NAMALWA (cell line): ENCODE measurements at places on chromosomes 16 and 17.

DNA sequence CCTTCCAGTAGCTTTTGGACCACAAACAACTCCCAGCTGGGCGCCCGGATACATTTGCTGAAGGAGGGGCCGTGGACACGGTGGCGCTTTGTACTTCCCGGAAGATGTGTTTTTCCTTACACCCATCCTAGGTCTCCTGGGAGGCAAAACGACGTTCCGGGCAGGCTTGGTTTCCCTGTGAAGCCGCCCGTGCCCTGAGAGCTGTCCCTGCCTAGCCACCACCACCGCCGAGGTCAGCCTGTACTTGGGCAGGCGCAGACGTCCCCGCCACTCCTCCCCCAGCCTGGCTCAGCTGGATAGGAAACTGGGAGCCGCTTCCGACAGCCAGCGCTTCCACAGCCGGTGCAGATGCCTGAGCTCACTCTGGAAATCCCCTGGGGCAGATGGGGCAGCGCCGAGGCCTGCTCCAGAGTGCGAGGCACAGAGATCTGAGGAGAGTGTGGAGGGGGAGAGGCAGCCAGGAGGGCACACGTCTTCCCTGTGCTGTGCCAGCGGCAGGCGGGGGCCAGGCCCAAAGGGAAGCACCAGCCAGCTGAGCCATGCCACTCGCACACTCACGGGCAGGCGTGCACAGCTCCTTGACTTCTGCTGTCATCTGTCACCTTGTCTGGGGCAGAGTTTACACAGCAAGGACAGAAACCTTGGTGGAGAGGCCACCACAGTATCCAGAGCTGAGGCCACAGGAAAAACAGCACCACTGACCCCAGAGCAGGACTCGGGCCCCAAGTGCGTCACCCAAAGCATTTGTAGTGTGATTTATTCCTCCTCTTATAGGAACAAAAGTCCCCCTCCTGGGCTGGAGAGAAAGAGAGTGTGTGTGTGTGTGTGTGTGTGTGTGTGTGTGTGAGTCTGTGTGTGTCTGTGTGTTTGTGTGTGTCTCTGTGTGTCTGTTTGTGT is 3.0 kb downstream of the RHBDF2 start:
- no peak for DNase-seq

- DNase-seq = no peak
These were observed 21.2 kb downstream of the C1QTNF1 start for GRCh38 chr17:79045001-79045729.

DNA sequence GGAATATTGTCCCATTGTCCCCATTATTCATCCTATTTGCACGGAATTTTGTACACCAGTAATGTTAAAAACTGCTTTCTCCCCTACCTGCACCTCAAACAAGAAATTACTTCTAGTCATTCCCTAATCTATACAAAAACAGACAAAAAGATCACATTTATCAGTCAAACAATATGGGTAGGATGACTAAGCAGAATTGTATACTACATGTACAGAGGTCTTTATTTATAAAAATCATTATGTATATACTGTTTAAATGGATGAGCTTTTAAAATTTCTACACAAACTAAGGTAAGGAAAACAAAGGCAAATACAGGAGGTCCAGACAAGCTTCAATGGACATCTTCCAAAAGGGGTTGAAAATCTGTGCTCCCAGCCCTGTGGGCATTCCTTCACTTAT is 137.7 kb downstream of the CEP112 start:
- DNase-seq = no peak

DNA sequence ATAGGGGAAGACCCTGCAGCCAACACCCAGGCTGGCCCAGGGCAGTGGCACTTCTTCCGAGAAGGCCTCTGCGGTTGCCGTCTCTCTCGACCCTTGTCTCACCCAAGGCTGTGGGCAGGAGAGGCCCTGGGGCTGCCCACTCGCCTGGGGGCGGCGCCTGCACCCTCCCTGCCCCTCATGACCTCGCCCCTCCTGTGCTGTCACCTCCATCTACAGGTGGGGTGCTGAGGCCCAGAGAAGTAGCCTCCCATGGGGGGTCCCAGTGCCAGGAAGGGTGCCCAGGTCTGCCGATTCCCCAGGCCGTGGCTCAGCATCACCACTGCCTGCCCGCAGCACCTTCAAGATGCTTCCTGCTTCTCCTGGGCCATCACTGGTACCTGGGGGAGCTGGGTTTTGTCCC is 992 bp downstream of the NLRC3 start:
- DNase-seq = no peak

GRCh38 chr17:45087978-45088377 is 26.9 kb downstream of the NMT1 start:
- no peak for DNase-seq

GRCh38 chr17:78497115-78497540 is 80.1 kb downstream of the DNAH17 start:
- peak; percentile 68 for DNase-seq
